ENCODE measurements at places on chromosomes 16 and 17.

DNA sequence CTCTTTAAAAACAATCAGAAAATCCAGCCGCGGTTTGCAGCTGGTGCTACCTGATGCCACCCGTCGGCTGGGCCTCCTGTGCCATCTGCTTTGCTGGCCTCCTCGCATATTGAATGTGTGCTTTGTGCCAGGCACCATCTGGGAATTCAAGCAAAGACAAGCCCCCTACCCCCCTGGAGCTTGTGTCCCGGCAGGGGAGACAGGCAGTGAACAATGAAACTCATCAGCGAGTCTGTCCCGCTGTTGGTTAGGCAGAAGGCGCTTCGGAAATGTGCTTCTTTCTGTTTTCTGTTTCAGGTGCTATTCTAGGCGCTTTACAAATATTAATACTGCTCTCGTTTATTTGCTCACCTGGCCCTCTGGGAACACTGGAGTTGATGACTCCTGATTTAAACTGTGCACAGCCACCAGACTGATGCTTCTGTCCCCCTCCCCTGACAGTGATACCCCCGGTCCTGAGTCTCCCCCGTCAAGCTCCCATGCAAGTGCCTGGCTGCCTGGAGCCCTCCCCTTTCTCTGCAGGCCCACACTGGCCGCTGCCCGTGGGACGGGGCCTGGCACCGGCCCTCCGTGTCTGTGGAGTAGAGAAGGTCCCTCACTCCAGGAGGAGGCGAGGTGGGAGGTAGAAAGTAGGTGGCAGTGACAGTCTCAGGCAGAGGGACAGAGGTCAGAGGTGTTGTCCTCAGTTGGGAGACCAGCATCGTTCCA is 126.1 kb upstream of the PLCG2 start:
- no peak for DNase-seq

- no peak for DNase-seq
These were observed 219.1 kb downstream of the IRX3 start for GRCh38 chr16:54067322-54068065.

- DNase-seq: no peak
These were observed 8.8 kb downstream of the JUP start for GRCh38 chr17:41777574-41778188.

- no peak for DNase-seq
These were observed 577.0 kb upstream of the CDH11 start for GRCh38 chr16:65698791-65699321.

- DNase-seq: no peak
These were observed 64.2 kb downstream of the SLC39A11 start for GRCh38 chr17:73028299-73028755.

- DNase-seq: no peak
These were observed 32.8 kb downstream of the TANC2 start for GRCh38 chr17:62998665-62999393.

DNA sequence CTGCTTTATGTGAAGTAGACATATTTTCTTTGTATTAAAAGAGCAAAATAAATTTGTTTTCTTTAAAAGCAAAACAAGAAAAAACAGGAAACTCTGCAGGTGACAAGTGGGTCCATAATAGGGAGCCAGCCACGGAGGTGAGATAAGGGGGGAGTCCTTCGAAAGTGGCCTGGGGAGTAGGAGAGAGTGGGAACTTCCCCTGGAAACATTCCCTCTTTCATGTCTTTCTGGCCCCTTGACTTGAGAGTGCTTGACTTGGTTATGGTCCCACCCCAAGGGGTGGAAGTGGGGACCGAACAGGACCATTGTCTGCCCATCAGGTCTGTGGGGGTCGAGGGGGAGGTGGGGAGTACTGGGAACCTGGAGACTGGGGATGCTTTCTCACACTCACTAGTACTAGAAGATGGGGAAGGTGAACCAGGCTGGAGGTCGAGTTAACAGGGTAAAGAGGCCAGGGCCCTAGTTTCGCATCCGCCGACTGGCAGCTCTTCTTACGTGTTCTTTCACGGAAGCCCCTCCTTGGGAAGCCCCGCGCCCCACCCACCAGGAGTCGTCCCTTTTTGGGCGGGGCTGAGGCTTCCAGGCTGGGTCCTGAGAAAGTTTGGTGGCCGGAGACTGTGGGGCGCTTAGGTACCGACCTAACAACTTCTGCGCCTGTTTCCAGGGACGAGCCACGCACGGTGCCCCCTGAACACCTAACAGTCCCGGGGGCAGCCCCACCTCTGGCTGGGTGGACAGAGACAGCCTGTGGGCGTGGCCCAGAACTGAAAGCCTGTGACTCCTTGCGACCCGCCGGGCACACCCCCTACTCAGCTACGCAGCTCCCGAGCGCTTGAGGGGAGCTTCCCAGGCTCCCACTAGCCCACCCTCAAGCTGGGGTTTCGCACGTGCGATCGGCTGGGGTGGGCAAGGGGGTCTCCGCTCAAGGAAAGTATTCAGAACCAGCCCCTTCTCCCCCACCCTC is 790 bp downstream of the TRADD start:
- DNase-seq: peak; percentile 68

GRCh38 chr16:71811261-71811803 is 2.7 kb upstream of the AP1G1 start:
- peak; percentile 50 for DNase-seq

- no peak for DNase-seq
These were observed 24.8 kb downstream of the KRT23 start for GRCh38 chr17:40912486-40913210.

- no peak for DNase-seq
These were observed 301.4 kb upstream of the IRX3 start for GRCh38 chr16:54588026-54588425.

GRCh38 chr17:59416184-59416583 is 84.7 kb downstream of the YPEL2 start:
- peak; percentile 28 for DNase-seq

- no peak for DNase-seq
These were observed 57.6 kb downstream of the RGS9 start for GRCh38 chr17:65194670-65195334.

- no peak for DNase-seq
These were observed 15.2 kb downstream of the CHRNB1 start for GRCh38 chr17:7459961-7460545.

Data from hematopoietic multipotent progenitor cell treated with erythropoietin and hydrocortisone succinate and interleukin-3 and kit ligand, for 6 days (in vitro differentiated cells).